ENCODE measurements at places on chromosomes 1 and 21.

- H3K27ac ChIP-seq: no peak overlapping the region
- H3K27me3 ChIP-seq: no peaks in the 10 kb centered on the region
- no peak for DNase-seq
- H3K4me3 ChIP-seq: no peak overlapping the region
Measured at GRCh38 chr1:218557731-218558130, 212.6 kb downstream of the TGFB2 start.

- DNase-seq: no peak
- no peak overlapping the region for H3K4me3 ChIP-seq
- H3K27me3 ChIP-seq: no peaks in the 10 kb centered on the region
- peaks cover 26% of the 10 kb centered on the region for H3K36me3 ChIP-seq
- no peak overlapping the region for H3K27ac ChIP-seq
Measured at GRCh38 chr1:236890152-236891056, 95.3 kb downstream of the MTR start.

GRCh38 chr1:198157847-198158725 lies 1.3 kb downstream of the NEK7 start:
- H3K4me1 ChIP-seq: peaks cover 10% of the 10 kb centered on the region
- DNase-seq: no peak
- H3K4me3 ChIP-seq: peak overlapping the region; percentile 75
- no peaks in the 10 kb centered on the region for H3K36me3 ChIP-seq
- H3K27me3 ChIP-seq: no peaks in the 10 kb centered on the region
- peak overlapping the region; percentile 98 for H3K27ac ChIP-seq

DNA sequence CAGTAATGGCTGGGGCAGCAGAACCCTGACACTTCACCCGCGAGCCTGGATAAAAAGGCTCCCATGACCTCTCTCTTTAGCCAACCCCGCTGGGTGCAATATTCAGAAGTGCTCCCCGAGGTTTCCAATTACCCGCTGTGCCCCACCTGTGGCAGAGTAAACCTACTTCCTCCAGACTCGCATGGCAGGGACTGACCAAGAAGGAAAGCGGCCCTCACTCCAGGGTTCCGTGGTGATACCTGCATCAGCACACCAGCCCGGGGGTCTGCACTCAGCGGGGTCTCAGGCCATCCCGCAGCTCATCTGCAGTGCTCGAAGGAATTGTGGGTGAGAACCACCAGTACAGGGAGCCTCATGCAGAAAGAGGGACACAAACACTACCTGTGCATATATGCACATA lies 136.3 kb upstream of the FMN2 start:
- H3K36me3 ChIP-seq: no peaks in the 10 kb centered on the region
- H3K4me3 ChIP-seq: no peak overlapping the region
- no peaks in the 10 kb centered on the region for H3K4me1 ChIP-seq
- DNase-seq: no peak

GRCh38 chr1:221937155-221937953 lies 195.5 kb upstream of the DUSP10 start:
- no peaks in the 10 kb centered on the region for H3K36me3 ChIP-seq
- H3K27me3 ChIP-seq: no peaks in the 10 kb centered on the region
- no peak overlapping the region for H3K27ac ChIP-seq
- DNase-seq: no peak
- H3K4me1 ChIP-seq: no peaks in the 10 kb centered on the region

DNA sequence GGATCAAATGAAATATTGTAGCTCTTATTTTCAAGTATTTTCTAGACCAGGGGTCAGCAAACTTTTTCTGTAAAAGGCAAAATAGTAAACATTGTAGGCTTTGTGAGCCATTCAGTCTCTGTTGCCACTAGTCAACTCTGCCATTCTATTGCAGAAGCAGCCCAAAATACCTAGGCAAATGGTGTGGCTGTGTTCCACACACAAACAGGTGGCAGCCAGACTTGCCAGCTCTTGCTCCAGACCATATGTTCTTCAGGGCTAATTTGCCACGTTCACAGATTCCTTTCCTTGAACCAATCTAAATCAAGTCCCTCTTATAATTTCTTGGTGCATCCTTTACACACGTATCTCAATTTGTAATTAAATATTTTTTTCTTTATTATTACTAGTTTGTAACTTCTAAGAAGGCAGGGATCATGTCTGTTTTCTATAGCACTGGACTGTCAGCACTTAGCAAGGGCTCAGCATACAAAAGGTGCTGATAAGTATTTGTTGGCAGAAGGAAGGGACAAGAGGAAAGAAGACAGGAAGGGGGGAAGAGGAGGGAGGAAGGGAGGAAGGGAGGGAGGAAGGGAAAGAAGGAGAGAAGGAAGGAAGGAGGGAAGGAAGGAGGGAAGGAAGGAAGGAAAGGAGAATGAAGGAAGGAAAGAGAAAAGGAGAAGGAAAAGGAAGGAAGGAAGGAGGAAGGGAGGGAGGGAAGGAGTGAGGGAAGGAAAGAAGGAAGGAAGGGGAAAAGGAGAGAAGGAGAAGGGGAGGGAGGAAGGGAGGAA lies 106.5 kb upstream of the EDEM3 start:
- peaks cover 5% of the 10 kb centered on the region for H3K4me1 ChIP-seq
- no peak overlapping the region for H3K27ac ChIP-seq
- H3K27me3 ChIP-seq: no peaks in the 10 kb centered on the region

GRCh38 chr1:158818975-158819431 lies 12.1 kb upstream of the MNDA start:
- no peaks in the 10 kb centered on the region for H3K27me3 ChIP-seq
- no peak for DNase-seq
- H3K4me1 ChIP-seq: no peaks in the 10 kb centered on the region

DNA sequence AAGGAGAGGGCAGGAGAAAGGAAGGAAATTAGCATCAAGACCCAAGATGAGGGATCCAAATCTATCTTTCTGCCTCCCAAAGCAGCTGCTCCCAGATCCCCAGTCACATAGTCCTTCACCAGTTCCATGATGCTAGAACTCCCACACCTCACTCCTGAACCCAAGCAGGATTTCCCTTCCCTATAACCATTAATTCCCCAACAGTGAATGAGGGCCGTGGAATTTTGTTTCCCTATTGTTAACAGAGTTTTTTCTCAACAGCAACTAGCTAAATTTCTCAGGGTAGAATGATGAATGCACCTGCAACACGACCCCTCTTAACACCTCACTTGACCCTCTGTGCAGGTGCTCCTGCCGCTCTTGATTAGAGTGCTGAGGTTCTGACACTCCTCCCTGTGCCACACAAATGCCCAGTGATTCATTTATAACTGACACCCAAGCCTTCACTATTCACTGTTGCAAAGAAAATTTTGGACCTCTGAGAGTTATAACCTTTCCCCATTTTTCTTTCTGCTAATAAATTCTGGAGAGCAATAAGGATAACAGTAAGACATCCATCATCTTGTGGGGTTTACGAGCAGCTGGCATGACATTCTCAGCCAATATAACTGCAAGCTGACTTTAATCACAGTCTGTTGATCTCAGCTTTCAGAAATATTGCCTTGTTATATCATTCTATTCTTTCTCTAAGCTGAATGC lies 25.4 kb upstream of the NPL start:
- no peak for DNase-seq
- H3K36me3 ChIP-seq: no peaks in the 10 kb centered on the region
- no peaks in the 10 kb centered on the region for H3K4me1 ChIP-seq
- no peak overlapping the region for H3K4me3 ChIP-seq
- H3K27ac ChIP-seq: no peak overlapping the region

DNA sequence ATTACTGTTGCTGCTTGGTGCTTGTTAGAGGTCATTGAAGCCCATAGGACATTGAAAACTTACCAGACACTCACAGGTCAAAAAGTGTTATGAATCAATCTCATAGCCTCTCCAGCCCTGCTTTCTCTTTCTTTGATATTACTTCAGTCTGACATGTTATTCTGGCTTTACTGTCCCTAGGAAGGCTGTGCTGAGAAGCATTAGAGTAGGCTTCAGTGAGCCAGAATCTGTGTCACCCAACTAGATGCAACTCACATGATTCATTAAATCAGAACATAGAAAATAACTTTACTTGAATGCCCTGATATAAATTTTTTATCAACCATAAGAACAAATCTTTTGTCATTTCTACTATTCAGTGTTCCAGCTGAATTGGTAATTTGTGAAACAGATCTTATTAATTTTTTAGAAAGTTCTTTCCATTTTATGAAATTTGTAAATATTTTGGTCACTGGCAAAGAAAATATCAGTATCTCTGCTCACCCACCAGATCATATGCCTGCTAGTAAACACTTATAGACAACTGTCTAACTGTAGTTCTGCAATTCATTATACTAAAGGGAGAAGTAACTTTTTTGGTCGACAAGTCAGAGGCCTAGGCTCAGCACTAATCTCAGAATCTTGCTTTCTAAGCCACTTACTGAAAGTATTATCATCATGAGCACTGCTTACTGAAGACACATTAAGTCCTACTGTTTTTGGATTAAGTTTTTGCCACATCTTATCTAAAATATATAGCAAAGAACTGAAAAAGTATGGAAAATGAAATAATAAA lies 48.2 kb downstream of the RPAP2 start:
- peaks cover 71% of the 10 kb centered on the region for H3K36me3 ChIP-seq
- DNase-seq: no peak
- no peaks in the 10 kb centered on the region for H3K27me3 ChIP-seq
- no peak overlapping the region for H3K4me3 ChIP-seq
- no peaks in the 10 kb centered on the region for H3K4me1 ChIP-seq
- no peak overlapping the region for H3K27ac ChIP-seq

GRCh38 chr1:8360493-8361197 lies 42.7 kb downstream of the SLC45A1 start:
- H3K4me1 ChIP-seq: peaks cover 51% of the 10 kb centered on the region
- H3K27ac ChIP-seq: no peak overlapping the region
- peaks cover 62% of the 10 kb centered on the region for H3K36me3 ChIP-seq
- no peak overlapping the region for H3K4me3 ChIP-seq
- H3K27me3 ChIP-seq: no peaks in the 10 kb centered on the region
- DNase-seq: no peak

- no peaks in the 10 kb centered on the region for H3K36me3 ChIP-seq
- H3K27ac ChIP-seq: no peak overlapping the region
- H3K27me3 ChIP-seq: no peaks in the 10 kb centered on the region
Measured at GRCh38 chr1:168653567-168653966, 75.4 kb downstream of the DPT start.

DNA sequence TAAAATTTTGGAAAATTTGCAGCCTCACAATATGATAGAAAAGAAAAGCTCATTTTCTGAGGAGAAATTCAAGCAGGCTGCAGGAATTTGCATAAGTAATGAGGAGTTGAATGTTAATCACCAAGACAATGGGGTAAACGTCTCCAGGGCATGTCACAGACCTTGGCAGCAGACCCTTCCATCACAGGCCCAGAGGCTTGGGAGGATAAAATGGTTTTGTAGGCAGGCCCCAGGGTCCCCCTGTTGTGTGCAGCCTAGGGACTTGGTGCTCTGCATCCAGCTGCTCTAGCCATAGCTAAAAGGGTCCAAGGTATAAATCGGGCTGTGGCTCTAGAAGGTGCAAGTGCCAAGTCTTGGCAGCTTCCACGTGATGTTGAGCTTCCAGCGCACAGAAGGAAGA lies 112.2 kb upstream of the FMN2 start:
- no peak overlapping the region for H3K27ac ChIP-seq
- no peaks in the 10 kb centered on the region for H3K27me3 ChIP-seq
- no peaks in the 10 kb centered on the region for H3K4me1 ChIP-seq
- no peaks in the 10 kb centered on the region for H3K36me3 ChIP-seq

All from esophagus squamous epithelium (tissue), 5 donors.